CD4-positive, alpha-beta T cell treated with Interleukin-12 subunit alpha and Interleukin-12 subunit beta, for 1 hour (primary cell): ENCODE measurements at places on chromosomes 13 and 19.
A peak's percentile ranks its signal among the peaks of the same experiment; 100 is the strongest.

DNA sequence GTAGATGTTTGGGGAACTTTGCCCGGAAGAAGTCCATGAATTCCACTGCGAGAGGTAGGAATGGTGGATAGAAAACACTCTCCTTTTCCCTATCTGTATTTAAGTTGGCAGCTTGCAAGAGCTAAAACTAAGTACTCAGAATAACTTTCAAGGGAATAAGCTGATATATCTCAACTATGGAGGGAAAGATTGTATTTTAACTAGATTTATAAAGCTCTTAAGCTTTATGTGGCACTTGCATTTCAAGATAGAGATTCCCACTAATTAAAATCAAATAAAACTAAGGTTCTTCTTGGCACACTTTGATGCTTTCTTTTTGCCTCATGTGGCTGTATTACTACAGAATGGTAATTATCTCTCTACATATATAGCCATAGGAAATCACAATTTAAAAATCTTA, 149.7 kb upstream of the STARD13 start:
- no peak for DNase-seq

GRCh38 chr19:2478756-2479555, 3.0 kb downstream of the GADD45B start:
- DNase-seq = peak; percentile 77

GRCh38 chr19:11504502-11505031, 1.1 kb downstream of the ZNF653 start:
- DNase-seq = no peak

DNA sequence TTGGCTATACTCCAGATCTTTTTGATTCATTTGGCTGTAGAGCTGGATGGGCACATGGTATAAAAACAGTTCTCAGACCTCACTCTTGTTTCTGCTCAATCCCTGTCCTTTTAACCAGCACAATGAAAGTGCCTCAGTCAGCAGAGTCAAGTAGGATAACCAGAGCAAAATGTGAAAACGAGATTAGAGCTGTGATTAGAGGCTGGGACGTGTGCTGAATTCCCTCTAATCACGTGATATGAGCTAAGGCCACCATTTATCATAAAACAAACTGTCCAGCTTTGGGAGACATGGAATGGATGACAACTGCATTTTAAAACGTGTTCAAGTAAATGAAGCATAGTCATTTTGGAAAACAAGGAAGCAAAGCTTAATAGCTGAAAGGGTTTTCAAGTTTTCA, 54.1 kb downstream of the GJA3 start:
- no peak for DNase-seq

- DNase-seq = peak; percentile 82
Measured at GRCh38 chr19:47391510-47392223, 27.7 kb downstream of the MEIS3 start.

DNA sequence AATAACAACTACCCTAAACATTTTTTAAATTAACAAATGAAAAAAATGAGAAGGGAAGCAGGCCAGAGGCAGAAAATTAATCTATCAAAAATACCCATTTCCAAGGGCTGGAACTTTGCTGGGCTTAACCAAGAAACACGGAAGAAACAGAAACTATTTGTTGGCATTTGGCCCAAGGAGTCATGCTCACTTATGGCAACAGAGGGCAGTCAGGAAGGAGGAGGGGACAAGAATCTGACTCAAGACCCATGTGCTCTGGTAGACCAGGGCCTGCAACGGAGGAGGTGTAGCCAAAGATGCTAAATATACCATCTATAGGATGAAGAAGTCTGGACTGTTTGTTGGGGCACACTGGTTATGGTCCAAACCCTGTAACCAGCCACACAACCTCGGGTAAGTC, 496.7 kb downstream of the COG6 start:
- DNase-seq = no peak

GRCh38 chr13:51981355-51981754, 29.9 kb downstream of the ATP7B start:
- DNase-seq = no peak

- DNase-seq = no peak
Measured at GRCh38 chr19:13022859-13023636, 27.8 kb downstream of the NFIX start.

DNA sequence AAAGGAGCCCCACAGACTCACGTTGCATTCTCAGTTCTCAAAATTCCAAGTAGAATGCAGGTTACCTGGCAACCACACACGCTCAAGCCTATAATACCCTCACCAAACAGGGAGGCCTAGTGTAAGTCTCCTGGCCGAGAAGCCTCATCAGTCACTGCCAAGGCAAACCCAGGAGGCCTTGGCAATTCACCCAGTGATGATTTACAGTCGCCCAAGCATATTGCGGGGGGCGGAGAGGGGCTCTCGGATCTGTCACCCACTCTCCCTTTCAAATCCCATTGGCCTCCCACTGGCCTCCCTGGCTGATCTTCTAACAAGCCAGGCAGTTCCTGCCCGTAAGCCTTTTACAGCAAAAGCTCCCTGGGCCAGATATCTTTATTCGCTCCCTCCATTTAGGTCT, 1.1 kb downstream of the AKAP8L start:
- no peak for DNase-seq

DNA sequence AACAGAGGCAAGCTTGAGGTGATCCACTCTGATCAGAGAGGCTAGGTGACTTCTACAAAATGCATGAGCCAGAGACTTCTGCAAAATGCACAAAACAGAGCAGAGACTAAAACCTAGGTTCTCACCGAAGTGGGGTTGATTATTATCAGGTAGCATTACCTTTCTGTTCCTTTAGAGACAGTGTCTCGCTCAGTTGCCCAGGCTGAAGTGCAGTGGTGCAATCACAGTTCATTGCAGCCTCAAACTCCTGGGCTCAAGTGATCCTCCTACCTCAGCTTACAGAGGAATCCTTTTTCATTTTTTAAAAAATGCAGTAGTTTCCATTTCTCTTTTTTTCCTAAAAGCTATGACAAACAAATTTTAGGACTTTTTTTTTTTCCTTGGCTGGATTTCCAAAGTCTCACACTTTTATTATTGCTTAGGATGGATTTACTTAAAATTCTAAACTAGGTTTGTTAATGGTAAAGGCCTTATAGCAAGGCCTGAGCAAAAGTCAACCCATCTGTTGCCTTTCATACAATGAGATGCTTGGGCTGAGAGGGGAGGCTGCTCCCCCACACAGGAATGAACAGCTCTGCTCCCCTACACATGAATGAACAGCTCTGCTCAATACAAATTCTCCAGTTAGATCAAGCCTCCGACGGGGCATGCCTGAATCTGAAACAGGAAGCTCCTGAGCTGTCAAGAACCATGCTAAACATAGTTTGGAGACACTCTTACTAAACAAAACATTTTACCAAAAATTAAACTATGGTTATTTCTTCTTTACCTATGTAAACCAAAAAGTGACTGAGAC, 18.8 kb upstream of the TNFRSF19 start:
- no peak for DNase-seq

- no peak for DNase-seq
Measured at GRCh38 chr13:60214213-60215055, 50.7 kb upstream of the DIAPH3 start.

DNA sequence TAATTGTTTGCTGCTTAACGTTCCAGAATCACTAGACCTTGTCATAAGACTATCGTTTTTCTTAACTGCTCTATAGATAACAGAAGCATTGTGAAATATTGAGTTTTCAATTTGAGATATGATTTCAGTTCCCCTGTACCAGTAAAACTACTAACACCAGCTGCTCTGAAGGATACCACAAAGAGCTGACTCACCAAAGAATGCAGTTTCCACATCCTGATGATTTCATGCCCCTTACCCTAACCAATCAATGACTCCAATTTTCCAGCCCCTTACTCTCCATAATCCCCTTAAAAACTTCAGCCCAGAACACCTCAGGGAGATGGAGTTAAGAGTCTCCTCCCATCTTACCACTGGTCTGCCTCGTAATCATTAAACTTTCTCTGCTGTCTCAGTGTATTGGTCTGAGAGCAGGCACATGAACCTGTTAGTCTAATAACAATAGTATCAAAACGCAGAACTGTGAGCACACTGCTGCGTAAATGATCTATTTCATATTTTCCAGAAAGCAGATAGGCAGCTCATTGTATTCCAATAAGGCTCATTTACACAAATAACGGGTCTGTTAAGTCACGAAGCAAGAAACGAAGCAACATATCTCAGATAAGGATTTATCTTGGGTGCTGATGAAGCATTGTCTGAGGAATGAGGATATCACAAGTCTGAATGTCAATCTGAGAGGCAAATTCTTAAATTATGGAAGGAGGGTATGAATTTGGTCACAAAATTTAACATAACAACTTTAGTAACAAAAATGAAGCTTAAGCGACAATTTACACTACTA, 14.1 kb upstream of the CCNA1 start:
- no peak for DNase-seq

DNA sequence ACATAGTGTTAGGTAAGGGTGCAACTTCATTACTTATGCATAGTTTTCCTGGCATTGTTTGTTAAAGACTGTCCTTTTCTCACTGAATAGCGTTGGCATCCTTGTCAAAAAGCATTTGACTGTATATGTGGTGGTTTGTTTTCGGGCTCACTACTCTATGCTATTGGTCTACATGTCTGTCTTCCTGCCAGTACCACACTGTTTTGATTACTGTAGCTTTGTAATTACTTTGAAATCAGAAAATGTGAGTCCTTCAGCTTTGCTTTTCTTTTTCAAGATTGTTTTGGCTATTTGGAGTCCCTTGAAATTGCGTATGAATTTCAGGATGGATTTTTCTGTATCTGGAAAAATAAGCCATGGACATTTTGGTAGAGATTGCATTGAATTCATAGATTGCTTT, 56.0 kb downstream of the IFT88 start:
- no peak for DNase-seq

DNA sequence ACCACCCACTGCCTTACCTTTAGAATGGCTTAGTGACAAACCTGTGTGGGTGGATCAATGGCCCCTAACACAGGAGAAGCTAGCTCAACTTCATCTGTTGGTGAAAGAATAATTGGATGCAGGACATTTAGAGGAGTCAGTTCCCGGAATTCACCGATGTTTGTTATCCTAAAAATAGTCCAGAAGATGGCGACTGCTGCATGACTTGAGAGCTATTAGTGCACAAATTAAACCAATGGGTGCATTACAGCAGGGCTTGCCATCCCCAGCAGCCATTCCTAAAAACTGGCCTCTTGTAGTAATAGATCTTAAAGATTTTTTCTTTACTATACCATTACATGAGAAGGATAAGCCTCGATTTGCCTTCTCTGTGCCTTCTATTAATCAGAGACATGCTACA, 46.8 kb upstream of the ZNF726 start:
- DNase-seq = no peak

DNA sequence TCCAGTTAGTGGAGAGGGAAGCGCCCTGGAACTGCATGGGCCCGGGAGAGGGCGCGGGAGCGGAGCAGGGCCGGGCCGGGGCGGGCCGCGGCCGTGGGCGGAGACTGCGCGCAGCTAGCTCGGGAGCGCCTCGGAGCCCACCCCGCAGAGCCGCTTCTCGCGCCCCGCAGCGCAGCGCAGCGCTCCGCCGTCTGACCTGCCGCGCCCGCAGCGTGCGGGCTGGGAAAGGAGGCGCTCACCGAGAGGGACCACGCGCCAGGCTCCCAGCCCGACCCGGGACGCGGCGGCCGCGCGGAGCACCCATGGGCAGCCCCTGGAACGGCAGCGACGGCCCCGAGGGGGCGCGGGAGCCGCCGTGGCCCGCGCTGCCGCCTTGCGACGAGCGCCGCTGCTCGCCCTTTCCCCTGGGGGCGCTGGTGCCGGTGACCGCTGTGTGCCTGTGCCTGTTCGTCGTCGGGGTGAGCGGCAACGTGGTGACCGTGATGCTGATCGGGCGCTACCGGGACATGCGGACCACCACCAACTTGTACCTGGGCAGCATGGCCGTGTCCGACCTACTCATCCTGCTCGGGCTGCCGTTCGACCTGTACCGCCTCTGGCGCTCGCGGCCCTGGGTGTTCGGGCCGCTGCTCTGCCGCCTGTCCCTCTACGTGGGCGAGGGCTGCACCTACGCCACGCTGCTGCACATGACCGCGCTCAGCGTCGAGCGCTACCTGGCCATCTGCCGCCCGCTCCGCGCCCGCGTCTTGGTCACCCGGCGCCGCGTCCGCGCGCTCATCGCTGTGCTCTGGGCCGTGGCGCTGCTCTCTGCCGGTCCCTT, at the start of gene MLNR:
TSS of gene MLNR (plus strand) at position 303 of the 820 bp plus-strand sequence. CDS start at position 303, 0 bp downstream.
- DNase-seq = peak; percentile 37

GRCh38 chr19:6718741-6719539, 1.5 kb downstream of the C3 start:
- DNase-seq = peak; percentile 28
